Stimulated activated CD4-positive, alpha-beta T cell treated with anti-CD3 and anti-CD28 coated beads, Interleukin-1b, Interleukin-23, amount 100 ng/mL, for 1 hour (primary cell): ENCODE measurements at places on chromosomes 13 and 19.

DNA sequence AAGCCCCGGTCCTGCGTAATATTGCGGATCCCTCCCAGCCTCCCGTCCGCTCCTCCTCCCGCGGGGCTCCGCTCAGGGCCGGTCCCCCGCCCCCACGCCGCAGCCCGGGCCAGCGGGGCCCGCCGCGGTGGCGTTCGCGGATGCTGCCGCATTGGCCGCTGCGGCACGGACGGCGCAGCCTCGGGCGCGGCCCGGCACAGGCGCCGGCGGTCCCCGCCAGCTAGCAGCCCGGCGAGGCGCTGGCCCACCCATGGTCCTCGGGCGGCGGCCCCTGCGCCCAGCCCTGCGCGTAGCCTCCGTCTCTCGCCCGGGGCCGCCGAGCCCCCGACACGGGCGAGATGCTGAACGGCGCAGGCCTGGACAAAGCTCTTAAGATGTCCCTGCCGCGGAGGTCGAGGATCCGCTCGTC lies at the start of gene ATP8A2:
ATP8A2 (plus strand) TSS at position 100 of the 409 bp plus-strand sequence; CDS start at position 339, 239 bp downstream.
- DNase-seq = no peak

DNA sequence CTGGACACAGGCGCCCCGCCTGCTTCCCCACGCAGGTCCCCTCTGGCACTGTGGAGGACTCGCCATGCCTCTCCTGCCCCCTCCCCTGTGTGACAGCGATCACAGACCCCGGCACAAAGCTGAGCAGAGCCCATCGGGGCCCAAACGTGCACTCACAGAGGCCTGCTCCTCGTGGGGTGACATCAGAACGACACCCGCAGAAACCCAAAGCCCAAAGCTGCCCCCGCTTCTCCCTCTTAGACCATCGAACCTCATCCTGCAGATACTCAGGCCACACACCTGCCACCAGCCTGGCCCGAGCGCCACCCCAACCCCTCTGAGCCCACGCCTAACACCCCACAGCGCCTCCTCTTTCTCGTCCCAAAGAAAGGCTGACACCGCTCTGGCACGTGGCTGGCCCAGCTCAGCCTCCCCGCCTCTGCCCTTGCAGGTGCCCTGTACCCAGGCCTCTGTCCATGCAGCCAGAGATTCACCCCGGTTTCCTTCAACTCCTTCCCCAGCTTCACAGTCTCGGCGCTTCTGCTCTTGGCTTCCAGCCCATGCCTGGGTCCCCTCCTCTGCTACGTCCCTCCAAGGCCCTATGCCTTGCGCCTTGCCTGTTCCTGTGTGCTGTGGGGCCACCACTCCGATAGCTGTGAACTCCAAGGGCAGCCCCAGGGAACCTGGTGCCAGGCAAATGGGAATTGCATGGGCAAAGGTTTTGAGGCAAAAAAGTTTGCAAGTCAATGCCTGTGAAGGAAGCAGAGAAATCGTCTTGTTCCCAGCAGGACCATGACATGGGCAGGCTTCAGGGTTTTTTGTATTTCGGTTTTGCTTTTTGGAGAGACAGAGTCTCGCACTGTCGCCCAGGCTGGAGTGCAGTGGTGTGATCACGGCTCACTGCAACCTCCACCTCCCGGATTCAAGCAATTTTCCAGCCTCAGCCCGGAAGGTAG lies 831 bp upstream of the CBARP start:
- no peak for DNase-seq

DNA sequence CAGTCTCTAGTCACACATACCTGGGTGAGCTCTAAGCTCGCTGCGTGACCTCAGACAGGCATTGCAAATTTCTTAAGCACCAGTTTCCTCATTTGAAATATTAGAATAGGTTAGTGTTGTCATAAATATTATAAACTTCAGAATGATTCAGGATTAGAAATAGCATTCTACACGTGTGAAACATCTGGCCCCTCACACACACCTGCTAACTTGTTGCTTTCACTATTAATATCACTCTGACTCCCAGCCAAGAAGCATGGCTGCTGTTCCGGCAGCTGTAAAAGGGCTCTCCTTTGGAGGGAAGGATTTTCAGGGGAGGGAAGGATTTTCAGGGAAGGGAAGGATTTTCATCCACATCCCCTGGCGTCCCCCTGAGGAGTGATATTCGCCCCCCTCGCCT lies 161.3 kb upstream of the GPR12 start:
- DNase-seq = no peak

DNA sequence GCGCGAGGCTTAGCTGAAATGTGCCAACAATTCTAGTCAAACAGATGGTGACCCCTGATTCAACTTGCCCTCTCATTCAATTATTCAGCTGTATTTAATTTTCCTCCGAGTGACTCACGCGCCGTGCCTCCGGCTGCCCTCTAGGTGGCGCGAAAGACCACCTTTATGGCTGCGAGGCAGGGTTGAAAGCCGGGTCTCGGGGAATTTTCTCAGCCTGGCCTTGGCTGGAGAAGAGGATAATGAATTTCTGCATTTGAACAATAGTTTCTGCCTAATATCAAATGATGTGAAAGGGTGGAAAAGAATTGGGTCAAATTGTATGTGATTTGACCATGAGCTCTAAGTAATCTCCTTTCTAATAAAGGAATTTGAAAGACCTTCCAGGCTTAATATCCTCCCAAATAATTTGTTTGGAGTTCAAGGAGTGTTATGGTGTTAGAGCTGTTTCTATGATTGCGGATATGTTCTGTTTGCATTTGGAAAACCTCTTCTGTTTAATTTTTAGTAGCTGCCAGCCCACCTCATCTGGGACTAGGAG lies 310.9 kb downstream of the ZNF536 start:
- DNase-seq = no peak

GRCh38 chr13:28498481-28499115 lies 3.7 kb upstream of the FLT1 start:
- DNase-seq = no peak
